ENCODE measurements at places on chromosomes 13 and 19.

- no peak for DNase-seq
- no peak overlapping the region for H3K4me3 ChIP-seq
- no peaks in the 10 kb centered on the region for H3K4me1 ChIP-seq
- no peaks in the 10 kb centered on the region for H3K27me3 ChIP-seq
- H3K27ac ChIP-seq, result no peak overlapping the region
- H3K36me3 ChIP-seq, result peaks cover 4% of the 10 kb centered on the region
Measured at GRCh38 chr13:98456413-98456845, 120.5 kb downstream of the STK24 start.

- H3K27ac ChIP-seq, result no peak overlapping the region
- no peak overlapping the region for H3K4me3 ChIP-seq
- no peak for DNase-seq
- H3K4me1 ChIP-seq, result peaks cover 10% of the 10 kb centered on the region
- no peaks in the 10 kb centered on the region for H3K36me3 ChIP-seq
- H3K27me3 ChIP-seq, result no peaks in the 10 kb centered on the region
Measured at GRCh38 chr13:50928659-50929462, 19.3 kb downstream of the RNASEH2B start.

GRCh38 chr19:52599241-52599640 lies 29.2 kb downstream of the ZNF701 start:
- H3K27ac ChIP-seq, result no peak overlapping the region
- no peak overlapping the region for H3K4me3 ChIP-seq
- H3K36me3 ChIP-seq, result no peaks in the 10 kb centered on the region
- H3K4me1 ChIP-seq, result peaks cover 5% of the 10 kb centered on the region
- no peak for DNase-seq

DNA sequence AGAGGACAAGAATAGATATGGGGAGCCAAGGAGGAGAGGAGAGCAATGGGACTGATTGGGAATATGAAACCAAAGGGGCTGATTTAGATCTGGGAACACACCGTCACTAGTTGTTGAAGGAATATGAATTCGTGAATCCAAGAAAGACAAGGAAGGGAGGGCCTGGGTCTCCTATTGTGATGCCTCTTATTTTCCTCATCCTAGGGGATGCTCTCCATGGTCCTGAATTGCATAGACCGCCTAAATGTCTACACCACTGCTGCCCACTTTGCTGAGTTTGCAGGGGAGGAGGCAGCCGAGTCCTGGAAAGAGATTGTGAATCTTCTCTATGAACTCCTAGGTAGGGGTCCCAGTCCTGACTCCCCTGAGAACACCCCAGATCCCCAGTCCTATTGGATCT lies 21.5 kb downstream of the RYR1 start:
- DNase-seq, result no peak
- no peaks in the 10 kb centered on the region for H3K36me3 ChIP-seq
- H3K4me3 ChIP-seq, result no peak overlapping the region
- H3K4me1 ChIP-seq, result no peaks in the 10 kb centered on the region

DNA sequence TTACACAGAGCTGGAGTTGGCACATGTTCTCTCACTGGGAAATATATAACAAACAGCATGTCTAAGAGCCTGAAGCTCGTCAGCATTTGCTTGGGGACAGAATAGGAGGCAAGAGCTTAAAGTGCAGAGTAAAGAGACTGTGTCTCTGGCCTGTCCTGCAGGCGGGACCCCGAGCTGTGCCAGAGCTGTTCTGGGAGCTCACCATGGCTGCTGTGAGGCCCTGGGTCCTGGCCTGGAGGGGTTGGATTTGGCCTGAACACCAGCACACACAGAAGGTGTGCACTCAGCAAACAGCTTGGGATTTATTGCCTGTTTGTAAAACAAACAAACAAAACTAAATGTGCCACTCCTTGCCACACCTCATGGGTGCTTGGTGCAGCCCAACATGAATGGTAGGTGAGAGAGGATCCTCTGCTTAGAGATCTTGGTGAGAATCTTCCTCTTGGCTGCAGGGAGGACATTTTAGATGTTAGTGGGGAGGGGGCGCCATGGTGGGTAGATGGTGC lies 60.9 kb downstream of the ERICH6B start:
- H3K4me1 ChIP-seq, result no peaks in the 10 kb centered on the region
- no peaks in the 10 kb centered on the region for H3K27me3 ChIP-seq
- no peaks in the 10 kb centered on the region for H3K36me3 ChIP-seq
- no peak overlapping the region for H3K27ac ChIP-seq
- no peak overlapping the region for H3K4me3 ChIP-seq
- DNase-seq, result no peak

GRCh38 chr19:3361384-3362216 lies 4.8 kb upstream of the NFIC start:
- H3K4me1 ChIP-seq, result peaks cover 7% of the 10 kb centered on the region
- H3K4me3 ChIP-seq, result peak overlapping the region; percentile 68
- no peaks in the 10 kb centered on the region for H3K27me3 ChIP-seq
- DNase-seq, result no peak

DNA sequence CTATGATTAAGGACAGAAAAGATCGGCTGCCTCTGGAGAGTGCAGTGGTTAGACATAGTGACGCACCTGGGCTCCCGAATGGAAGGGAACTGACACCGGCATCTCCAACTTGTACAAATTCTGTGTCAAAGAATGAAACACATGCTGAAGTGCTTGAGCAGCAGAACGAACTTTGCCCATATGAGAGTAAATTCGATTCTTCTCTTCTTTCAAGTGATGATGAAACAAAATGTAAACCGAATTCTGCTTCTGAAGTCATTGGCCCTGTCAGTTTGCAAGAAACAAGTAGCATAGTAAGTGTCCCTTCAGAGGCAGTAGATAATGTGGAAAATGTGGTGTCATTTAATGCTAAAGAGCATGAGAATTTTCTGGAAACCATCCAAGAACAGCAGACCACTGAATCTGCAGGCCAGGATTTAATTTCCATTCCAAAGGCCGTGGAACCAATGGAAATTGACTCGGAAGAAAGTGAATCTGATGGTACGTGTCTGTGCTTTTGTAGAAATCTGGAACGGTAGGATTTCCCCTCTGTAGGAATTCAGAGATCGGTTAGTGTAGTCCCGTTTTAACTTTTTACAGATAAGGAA lies 16.9 kb downstream of the ERCC5 start:
- H3K27me3 ChIP-seq, result no peaks in the 10 kb centered on the region
- no peaks in the 10 kb centered on the region for H3K4me1 ChIP-seq
- H3K36me3 ChIP-seq, result peaks cover 92% of the 10 kb centered on the region

DNA sequence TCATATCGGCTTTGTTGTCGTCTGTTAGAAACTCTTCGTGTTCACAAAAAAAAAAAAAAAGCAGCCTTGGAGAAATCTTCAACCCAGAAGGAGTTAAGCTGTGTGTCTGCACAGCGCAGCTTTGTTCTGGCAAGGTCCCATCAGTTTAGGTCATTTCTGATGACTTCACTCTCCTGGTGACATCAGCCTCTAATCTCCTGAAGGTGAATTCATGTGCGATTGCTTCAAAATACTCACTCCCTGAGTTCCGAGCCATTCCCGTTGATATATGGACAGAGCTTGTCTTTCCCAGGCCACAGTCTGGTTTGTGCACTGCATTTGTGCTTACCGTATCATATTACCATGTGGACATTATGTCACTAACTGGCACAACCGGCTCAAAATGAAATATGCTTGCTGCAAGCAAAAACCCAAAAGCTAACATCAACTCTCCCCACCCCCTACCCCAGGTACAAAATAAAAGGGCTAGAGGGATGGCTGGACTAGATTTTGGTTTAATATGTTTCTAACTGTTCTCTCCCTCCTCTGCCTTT lies 342.4 kb downstream of the KCNRG start:
- peaks cover 21% of the 10 kb centered on the region for H3K4me1 ChIP-seq
- no peaks in the 10 kb centered on the region for H3K36me3 ChIP-seq
- no peak overlapping the region for H3K4me3 ChIP-seq
- no peak for DNase-seq
- H3K27me3 ChIP-seq, result no peaks in the 10 kb centered on the region
- H3K27ac ChIP-seq, result peak overlapping the region; percentile 16

- H3K27me3 ChIP-seq, result no peaks in the 10 kb centered on the region
- no peak overlapping the region for H3K27ac ChIP-seq
- no peaks in the 10 kb centered on the region for H3K36me3 ChIP-seq
- H3K4me3 ChIP-seq, result no peak overlapping the region
- no peak for DNase-seq
Measured at GRCh38 chr19:15874821-15875474, 22.9 kb downstream of the CYP4F2 start.

DNA sequence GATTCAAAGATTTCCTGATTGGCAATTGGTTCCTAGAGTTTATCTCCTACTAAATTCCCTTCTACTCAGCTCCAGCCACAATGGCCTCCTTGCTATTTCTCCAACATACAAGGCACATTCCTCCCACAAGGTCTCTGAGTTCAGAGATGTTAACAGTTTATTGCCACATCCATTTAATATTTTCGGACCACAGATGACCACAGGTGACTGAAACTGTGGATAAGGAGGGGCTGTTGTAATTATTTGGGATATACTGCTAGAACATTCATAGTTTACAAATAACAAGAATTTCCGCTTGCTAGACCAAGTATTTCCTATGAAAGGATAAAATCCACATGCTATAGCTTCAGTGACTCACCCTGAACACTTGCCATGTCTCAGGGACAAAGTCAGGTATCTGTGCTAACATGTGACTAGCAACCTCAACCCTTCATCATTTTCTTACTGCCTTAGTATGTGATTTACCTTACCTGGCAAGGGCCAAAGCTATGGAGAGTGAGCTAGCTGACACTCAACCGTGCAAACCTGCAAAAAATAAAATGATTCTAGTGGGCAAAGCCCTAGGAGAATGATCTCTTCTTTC lies 117.7 kb downstream of the TBC1D4 start:
- H3K36me3 ChIP-seq, result no peaks in the 10 kb centered on the region
- peaks cover 14% of the 10 kb centered on the region for H3K4me1 ChIP-seq
- H3K27ac ChIP-seq, result no peak overlapping the region
- H3K4me3 ChIP-seq, result no peak overlapping the region
- H3K27me3 ChIP-seq, result no peaks in the 10 kb centered on the region
- DNase-seq, result no peak

DNA sequence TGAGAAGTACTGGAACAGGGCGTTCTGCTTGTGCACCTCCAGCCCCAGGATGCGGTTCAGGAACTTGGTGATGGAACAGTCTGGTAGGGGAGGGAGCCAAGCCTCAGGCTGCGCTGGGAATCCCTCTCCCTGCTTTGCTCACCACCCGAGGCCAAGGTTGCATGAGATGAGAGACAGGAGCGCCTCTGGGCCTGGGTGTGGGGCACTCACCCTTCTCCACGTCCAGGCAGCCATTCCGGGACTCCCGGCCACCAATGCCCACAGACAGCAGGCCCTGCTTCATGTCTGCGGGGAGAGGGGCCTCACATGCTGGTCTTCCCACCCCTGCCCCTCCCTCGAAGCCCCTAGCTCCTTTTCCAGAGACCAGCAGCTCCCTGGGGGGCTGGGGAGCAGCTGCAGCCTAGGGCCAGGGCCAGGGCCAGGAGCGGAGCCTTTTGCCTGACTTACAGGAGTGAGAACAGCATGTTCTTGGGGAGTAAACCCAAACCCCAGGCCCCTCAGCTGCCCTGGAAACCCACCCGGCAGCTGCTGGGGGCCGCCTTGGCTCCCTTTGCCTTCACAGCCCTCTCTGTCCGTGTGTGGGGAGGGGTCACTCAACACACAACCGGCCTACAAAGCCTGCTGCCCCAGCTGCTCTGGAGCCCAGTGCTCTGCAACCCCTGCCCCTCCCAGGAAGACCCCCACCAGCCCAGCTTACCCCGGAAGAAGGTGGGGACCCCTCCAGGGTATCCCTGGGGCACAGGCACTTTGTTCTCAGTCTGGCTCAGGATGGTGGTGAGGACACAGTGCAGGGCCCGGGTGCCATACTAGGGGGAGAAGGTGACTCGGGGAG lies 7.2 kb downstream of the GPX4 start:
- no peak for DNase-seq
- no peaks in the 10 kb centered on the region for H3K27me3 ChIP-seq
- no peaks in the 10 kb centered on the region for H3K36me3 ChIP-seq
- no peak overlapping the region for H3K27ac ChIP-seq

- H3K4me1 ChIP-seq, result peaks cover 21% of the 10 kb centered on the region
- no peak overlapping the region for H3K27ac ChIP-seq
- no peaks in the 10 kb centered on the region for H3K36me3 ChIP-seq
- DNase-seq, result no peak
Measured at GRCh38 chr13:79389026-79389425, 17.0 kb downstream of the RBM26 start.

DNA sequence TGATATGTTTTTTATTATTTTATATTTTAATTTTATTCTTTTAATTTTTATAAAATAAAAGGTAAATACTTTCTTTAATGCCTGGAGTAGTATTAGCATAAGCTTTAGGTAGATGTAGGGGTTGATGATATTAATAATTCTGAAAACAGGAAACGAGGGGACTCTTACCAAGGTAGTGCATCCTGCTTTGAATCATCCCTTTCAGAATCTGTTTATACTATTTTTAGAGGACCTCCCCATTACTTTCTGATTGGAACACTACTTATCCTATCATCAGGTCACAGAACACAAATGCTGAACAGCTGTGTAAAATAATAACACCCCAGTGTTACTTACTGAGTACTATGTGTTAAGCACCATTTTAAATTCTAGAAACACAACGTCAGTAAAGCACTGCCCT lies 27.3 kb downstream of the COG6 start:
- H3K4me3 ChIP-seq, result no peak overlapping the region
- peaks cover 6% of the 10 kb centered on the region for H3K4me1 ChIP-seq
- H3K36me3 ChIP-seq, result peaks cover 15% of the 10 kb centered on the region
- H3K27me3 ChIP-seq, result no peaks in the 10 kb centered on the region
- H3K27ac ChIP-seq, result no peak overlapping the region

DNA sequence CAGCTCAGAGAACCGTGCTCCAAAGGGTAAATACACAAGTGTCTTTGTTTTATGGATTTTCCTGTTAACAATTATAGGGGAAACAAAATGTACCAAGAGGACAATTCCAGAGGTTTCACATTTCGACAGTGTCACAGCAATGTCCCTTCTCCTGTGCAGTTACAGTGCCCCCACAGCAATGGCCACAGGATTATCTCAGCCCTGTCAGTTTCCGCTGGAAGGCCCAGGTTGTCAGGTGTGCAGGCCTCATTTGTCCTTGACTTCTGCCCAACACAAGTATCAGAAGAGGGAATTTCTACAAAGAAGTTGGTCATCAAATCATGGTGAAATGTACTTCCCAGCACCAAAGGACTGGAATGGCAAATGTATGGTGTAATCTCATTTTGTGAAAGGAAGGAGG lies 11.2 kb upstream of the N4BP2L2 start:
- H3K27ac ChIP-seq, result no peak overlapping the region
- no peak overlapping the region for H3K4me3 ChIP-seq
- H3K4me1 ChIP-seq, result no peaks in the 10 kb centered on the region
- no peak for DNase-seq
- no peaks in the 10 kb centered on the region for H3K36me3 ChIP-seq

DNA sequence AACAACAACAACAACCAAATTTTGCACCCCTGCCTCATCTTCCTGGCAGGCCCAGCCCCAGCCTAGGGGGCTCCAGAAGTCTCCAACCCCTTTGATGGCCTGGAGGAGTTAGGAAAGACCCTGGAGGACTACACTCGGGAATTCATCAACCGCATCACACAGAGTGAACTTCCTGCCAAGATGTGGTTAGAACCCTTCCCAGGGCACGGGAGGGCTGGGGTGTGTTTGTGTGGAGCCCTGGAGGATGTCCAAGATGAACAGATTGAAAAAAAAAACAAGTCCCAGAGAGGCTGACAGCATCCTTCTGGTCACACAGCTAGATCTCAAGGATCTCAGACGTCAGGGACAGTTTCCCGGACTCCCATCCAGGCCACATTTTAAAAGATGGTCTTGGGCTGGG lies 13.3 kb downstream of the APOC1 start:
- no peak overlapping the region for H3K4me3 ChIP-seq
- H3K4me1 ChIP-seq, result no peaks in the 10 kb centered on the region
- no peak for DNase-seq
- no peak overlapping the region for H3K27ac ChIP-seq
- no peaks in the 10 kb centered on the region for H3K36me3 ChIP-seq

Data from pancreas (tissue), 10 donors.